Stimulated activated CD4-positive, alpha-beta T cell treated with anti-CD3 and anti-CD28 coated beads, Interleukin-1b, Interleukin-23, amount 100 ng/mL, for 1 hour (primary cell): ENCODE measurements at places on chromosomes 5 and 9.

- no peak for DNase-seq
These were observed 90.7 kb downstream of the PTCH1 start for GRCh38 chr9:95425910-95426551.

- no peak for DNase-seq
These were observed 1.2 kb upstream of the CEMIP2 start for GRCh38 chr9:71769175-71770161.

GRCh38 chr9:129184219-129184524 is 6.1 kb upstream of the IER5L start:
- DNase-seq = no peak

DNA sequence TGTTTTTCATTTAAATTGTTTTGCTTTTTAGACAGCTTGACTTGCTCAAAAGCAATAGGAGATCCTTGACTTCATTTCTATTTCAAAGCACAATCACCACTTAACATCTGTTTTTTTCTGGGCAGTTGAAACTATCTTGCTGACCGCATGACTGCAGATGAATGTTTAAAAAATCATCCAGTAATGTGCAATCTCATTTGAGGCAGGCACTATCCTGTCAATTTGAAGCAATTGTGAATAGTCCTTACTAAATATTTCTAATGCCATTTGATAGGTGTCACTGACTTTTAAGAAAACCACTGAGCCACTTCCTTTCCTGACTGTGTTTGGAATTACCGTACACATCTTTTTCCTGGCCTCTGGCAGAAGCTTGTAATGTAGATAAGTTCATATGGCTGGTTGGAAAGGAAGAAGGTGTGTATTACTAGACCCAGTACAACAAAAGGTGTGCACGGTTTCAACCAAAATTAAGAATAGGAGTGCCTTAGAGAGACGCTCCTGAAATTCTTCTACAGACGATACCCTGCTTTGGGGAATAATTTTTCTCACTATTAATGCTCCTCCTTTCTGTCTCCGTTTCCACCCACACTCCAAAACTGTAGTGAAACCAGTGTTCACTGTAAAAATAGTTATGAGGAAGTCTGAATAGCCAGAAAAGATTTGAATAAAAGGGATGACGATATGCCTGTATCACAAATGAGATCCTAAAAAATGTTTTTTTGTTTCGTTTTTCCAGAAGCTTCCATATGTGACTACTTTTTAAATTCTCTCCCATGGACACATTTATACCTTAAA is 136.7 kb upstream of the MOCS2 start:
- no peak for DNase-seq

DNA sequence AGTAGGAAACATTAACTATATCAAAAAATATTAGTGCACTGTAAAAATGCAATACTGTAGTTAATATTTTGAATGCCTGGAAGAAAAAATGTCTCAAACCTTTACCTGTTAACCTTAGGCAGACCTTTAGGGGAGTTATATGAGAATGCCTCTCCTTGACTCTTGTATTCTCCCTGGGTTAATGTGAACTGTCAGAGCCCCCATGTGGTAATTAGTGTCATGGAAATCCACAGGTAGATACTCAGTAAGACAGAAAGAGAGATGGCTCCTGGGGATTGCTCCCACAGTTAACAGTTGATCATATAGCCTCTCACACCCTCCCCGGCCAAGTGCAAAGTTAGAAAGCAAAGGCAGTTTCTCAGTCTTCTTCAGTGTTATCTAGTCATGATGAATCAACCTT is 742.8 kb downstream of the NR2F1-AS1 start:
- DNase-seq = no peak
